ENCODE measurements at places on chromosomes 7 and 10. TPM values are rescaled to one million over a fixed set of nuclear protein-coding genes. Genes with fewer than 3 reads are reported as not detected.

GRCh38 chr10:132504501-132505272 is 32.9 kb upstream of the INPP5A start:
- DNase-seq, result no peak

DNA sequence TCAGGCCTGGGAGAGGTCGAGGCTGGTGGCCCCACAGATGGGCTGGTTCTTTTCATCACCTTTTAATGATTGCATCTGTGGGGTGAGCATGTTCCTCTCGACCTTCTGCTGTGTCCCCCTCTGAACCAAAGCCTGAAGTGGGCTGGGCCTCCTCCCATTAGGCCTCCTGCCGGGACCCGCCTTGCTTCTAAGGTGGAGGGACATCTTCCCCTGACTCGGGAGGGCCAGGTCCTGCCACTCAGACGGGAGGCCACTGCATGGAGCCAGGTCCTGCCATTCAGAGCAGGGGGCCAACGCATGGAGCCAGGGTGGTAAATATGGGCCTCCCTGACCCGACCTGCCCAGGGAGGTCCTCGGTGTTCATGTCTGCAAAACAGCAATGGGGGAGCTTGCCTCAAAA is 188.4 kb downstream of the EBF3 start:
- no peak for DNase-seq

DNA sequence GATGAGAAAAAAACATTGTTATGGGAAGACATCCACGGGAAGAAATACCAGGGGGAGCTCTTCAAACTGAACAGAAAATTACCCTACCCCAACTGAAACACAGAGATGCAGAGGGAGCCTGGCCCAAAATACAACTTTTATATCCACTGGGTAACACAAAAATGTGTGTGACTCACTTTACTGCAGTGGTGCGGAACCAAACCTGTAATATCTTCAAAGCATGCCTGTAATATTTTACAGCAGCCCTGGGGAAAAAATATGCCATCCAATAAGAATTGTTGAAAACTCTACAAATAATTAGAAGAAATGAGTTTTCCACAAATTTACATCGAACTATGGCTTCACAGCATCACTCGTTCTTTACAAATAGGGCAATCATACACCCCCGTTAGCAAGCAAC is 49.8 kb upstream of the SRRM3 start:
- no peak for DNase-seq

GRCh38 chr10:113021268-113022040 is 71.4 kb downstream of the TCF7L2 start:
- no peak for DNase-seq

GRCh38 chr7:132451161-132451560 is 125.1 kb downstream of the PLXNA4 start:
- no peak for DNase-seq

- DNase-seq, result peak; percentile 17
These were observed 75.9 kb upstream of the KMT2C start for GRCh38 chr7:152511736-152512135.

GRCh38 chr7:27723085-27723484 is 16.9 kb upstream of the TAX1BP1 start:
- DNase-seq, result no peak

VTI1A gene
- 31.6 TPM for total RNA-seq

- DNase-seq, result peak; percentile 57
These were observed 38.5 kb downstream of the PYROXD2 start for GRCh38 chr10:98376485-98376884.

FXYD4 gene
- total RNA-seq, result not detected

AMPH gene
- total RNA-seq, result 0.86 TPM

- peak; percentile 90 for DNase-seq
These were observed 54.7 kb upstream of the BICC1 start for GRCh38 chr10:58457761-58458616.
